ENCODE measurements at places on chromosomes 6 and 20.

DNA sequence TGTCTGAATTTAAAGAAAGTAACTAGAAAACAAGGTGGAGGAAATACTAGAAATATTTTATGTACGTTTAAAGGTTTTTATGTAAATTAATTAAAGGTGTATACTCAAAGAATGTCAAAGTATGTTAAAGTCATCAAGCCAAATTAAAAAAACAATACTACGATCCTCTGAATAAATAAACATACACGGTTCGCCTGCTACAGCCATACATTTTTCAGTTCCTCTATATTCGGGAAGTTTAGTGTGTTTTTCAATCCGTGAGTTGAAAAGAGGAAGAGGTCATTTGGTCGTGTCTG lies 626 bp downstream of the STX7 start:
- no peak for DNase-seq

- DNase-seq: no peak
Measured at GRCh38 chr6:20604159-20604558, 69.9 kb downstream of the CDKAL1 start.

GRCh38 chr20:53055367-53056067 lies 83.4 kb downstream of the TSHZ2 start:
- DNase-seq: no peak

DNA sequence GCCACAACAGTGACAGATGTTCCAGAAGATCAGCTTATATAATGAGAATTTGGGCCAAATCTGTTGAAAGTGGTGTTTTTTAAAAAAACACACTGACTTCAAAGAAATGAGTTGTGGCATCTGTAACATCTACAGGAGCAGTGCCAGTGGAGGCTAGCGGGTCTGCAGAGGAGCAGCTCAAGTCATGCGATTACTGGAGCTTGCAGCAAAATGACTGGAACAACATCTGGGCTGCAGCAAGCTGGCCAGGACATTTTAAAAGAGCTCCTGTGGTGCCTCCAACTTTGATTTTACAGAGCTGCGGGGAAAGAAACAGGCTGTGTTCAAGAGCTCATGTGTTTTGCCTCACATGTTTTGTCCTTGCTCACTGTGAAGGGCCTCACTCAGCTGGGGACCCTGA lies 57.2 kb downstream of the TBX18 start:
- no peak for DNase-seq

- no peak for DNase-seq
Measured at GRCh38 chr6:31851485-31851832, 11.2 kb downstream of the NEU1 start.

- DNase-seq: no peak
Measured at GRCh38 chr20:16752082-16752481, 3.9 kb downstream of the OTOR start.

GRCh38 chr6:28774292-28775051 lies 149.3 kb downstream of the TRIM27 start:
- no peak for DNase-seq
